ENCODE measurements at places on chromosomes 11 and 22. TPM values are rescaled to one million over a fixed set of nuclear protein-coding genes. Genes with fewer than 3 reads are reported as not detected.

The FGF4 gene
- not detected for total RNA-seq

The ADM2 gene
- total RNA-seq: 0.20 TPM

The GRK3 gene
- 1.1 TPM for total RNA-seq

The RGL4 gene
- total RNA-seq: not detected

The EMID1 gene
- not detected for total RNA-seq

All from RPMI7951 (cell line).